ENCODE measurements at places on chromosomes 11 and 22.

DNA sequence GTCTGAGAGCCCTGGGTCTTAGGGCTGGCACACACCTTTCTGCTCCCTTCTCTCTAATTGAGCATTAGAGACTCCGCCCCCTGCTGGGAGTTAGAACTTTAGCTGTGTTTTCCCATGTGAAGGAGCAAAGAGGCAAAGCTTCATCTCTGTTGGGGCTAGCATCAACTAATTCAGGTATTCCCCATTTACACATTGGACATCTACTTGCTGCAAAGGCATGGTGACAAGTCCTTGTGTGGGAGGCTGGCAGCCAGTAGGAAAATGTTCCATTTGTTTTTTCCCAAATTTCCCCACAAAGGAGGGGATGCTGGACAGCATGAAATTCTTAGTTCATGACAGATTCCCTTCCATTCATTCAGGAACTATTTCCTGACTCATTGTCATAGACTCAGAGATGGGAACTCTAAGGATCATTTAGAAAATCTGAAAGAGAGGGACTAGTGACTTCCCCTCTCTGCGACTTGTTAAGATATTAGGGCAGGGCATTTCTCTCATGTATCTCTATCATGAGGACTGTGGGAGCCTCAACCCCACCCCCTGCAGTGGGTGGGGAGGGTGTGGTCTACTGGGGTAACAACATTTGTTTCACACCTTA is 3.6 kb downstream of the CD44 start:
- peak; percentile 62 for DNase-seq

GRCh38 chr11:60377401-60378136 is 763 bp upstream of the MS4A7 start:
- DNase-seq = peak; percentile 34

GRCh38 chr11:99911116-99911515 is 776.0 kb upstream of the ARHGAP42 start:
- no peak for DNase-seq

DNA sequence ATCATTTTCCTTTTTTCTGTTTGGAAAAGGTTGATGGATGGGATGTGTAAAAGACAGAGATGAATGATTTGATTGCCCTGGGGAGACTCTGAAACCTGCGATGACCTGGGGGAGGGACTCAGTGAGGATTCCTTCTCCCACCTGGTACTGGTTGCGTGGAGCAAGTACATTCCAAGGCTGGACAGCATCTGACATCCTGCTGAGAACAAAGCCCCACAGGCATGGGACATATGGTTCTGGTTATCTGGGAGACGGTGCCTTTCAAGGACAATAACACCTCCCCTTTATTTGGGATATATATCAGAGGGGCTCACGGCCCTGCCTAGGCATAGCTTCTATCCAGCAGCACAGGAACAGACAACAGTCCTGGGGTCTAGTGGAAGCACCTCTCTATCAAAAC is 527.8 kb downstream of the METTL15 start:
- DNase-seq = no peak

- DNase-seq = peak; percentile 4
These were observed 1057.0 kb upstream of the CNTN5 start for GRCh38 chr11:97963528-97964331.

DNA sequence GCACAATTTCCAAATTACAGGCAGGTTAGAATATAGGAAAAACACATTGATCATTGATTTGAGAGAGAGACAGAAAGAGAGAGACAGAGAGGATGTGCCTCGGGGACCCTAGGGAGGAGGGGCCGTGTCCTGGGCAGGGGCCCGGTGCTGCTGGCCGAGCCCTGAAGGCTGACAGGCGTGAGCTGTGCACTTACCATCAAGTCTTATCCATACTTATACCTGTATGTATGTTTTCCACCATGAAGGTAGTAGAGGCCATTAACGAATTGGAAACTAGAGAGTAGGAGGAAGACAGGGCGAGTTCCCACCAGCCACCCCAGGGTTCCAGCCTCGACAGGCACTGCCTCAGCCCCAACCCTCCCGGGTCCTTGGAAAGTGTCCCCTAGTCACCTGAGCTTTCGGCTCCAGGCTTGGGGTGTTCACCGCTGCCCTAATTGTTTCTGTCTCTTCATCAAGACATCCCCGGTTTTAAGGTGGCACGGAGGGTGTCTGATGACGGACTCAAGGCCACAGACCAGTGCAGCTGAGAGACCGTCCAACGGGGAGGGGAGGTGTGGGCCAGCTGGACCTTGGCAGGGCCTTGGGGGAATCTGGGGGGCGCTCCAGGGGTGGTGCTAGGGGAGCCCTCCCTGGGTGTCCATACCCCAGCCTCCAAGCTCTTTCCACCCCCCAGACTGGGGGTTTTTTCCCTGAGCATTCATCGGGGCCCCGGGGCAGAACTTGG is 431.3 kb downstream of the TBC1D22A start:
- no peak for DNase-seq

GRCh38 chr22:31958625-31959239 is 14.4 kb downstream of the YWHAH start:
- DNase-seq = no peak

DNA sequence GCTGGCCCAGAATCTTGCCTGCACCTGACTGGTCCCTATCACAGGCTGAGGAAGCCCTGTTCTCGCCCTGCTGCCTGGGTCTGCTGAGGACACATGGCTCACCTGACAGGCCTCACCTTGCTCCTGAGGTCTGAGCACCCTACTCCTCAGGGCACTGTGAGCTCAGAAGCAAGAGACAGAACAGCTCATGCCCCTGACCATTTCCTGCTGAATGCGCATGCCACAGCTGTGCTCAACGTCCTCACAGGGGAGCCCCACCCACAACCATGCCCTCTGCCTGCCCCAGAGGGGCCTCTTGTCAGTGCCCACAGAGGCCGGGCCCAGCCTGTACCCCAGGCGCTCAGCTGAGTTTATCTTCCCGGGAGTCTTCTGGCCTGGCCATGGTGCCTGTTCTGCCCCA is 2.8 kb upstream of the TSPO start:
- DNase-seq = no peak
